ELR (cell line): ENCODE measurements at places on chromosomes 4 and X.

DNA sequence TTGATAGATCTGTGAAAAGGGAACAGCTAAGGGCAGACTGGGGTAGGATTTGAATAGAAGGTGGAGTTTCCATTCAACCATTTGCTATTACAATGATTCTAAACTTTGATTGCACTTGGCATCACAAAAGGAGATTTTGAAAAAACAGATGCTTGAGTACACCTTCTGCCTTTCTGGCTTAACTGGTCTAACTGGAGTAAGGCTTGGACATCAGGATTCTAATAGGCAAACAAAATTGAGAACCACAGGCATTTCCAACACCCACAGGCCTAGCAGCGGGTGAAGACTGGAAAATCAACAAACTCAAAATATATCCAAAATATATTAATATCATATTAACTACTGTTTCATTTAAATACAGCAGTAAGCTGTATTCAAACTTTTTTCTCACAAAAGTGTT, 1.9 kb upstream of the VEGFC start:
- no peak for DNase-seq

GRCh38 chr4:183332447-183332846, 10.2 kb upstream of the CLDN24 start:
- DNase-seq = no peak

DNA sequence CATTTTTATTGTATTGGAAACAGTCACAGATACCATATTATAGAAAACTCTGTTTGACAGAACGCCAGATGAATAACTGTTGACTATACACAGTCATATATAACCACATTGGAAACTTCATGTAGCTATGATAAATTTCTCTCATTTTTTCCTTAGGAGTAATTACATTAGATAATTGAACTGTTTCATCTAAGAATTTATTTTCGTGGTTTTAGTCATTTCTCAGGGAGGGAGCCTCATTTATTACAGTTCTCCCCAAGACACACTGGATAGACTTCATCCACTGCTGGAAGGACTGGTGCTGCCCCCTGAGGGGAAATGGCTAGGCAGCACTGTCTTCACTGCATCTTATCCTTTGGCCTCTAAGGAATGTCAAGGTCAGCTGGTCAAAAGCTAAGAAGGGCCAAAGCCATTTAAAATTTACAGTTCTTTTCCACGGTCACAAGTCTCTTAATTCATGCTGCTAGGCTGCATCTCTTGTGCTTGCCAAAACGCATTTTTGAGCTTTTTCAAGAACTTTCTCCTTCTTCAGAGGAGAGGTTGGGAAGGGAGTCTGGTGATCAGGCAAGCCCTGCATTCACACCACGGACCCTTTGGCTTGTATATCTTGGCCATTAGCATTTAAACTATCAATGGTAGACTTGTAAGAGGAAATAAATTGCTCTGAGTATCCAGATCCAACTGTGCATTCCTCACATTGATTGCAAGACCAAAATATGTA, 145.1 kb downstream of the CBR4 start:
- DNase-seq = peak; percentile 74

DNA sequence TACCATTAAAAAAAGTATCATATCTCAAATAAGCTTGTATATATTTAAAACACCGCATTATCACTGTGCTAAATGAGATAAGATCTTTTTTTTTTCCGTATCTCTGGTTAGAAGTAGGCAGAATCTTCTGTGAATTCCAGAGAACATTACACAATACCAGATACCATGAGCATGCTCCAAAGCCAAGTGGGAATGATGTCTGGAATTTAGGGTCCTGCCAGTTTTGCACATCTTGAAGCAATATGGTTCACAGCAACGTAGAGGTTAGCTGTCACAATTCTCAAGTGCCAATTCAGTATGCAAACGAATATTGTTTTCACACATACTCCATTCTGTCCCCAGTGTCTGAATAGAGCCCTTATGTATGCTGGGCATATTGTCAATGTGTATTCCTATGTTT, 127.5 kb upstream of the NEIL3 start:
- DNase-seq = no peak

- DNase-seq = peak; percentile 48
Observed at GRCh38 chr4:182931691-182932345, 14.6 kb upstream of the DCTD start.

GRCh38 chr4:65911720-65912119, 241.4 kb upstream of the EPHA5 start:
- no peak for DNase-seq
